ENCODE measurements at places on chromosomes 7 and 10. TPM values are rescaled to one million over a fixed set of nuclear protein-coding genes. Genes with fewer than 3 reads are reported as not detected.
A peak's percentile ranks its signal among the peaks of the same experiment; 100 is the strongest.

- DNase-seq, result no peak
Measured at GRCh38 chr7:91289633-91290254, 25.5 kb downstream of the FZD1 start.

DNA sequence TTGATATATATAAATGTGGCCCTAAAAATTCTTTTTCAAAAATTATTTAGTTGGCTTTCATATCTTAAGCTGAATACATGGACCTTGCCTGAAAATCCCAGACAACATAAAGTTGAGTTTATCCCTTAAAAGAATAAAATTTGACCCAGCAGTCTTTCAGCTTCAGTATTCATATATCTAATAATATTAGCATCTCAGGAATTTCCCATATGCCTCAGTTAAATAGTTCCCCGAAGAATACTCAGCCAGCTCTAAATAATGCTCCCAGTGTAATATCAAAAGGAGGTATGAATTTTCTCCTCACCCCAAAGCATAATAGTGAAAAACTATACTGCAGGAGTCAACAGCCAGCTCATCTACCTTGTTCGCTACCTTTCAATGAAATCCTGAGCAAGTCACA, 145.9 kb downstream of the CTNNA3 start:
- DNase-seq, result no peak

DNA sequence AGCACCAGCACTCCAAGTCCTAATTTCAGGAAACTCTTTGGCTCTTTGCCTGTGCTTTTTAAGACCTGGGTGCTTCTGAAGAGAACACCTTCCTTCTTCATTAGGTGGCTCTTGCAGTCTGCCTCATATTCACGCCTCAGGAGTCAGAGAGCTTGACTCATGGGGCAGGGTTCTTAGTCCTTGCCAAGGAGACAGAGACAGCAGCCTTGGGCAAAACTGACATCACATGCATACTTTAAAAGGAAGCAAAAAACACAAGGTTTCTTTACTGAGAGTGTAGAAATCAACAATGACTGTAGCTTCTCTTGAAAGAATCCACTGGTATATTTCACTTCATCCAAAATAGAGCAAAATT, 780.6 kb downstream of the INHBA start:
- no peak for DNase-seq

DNA sequence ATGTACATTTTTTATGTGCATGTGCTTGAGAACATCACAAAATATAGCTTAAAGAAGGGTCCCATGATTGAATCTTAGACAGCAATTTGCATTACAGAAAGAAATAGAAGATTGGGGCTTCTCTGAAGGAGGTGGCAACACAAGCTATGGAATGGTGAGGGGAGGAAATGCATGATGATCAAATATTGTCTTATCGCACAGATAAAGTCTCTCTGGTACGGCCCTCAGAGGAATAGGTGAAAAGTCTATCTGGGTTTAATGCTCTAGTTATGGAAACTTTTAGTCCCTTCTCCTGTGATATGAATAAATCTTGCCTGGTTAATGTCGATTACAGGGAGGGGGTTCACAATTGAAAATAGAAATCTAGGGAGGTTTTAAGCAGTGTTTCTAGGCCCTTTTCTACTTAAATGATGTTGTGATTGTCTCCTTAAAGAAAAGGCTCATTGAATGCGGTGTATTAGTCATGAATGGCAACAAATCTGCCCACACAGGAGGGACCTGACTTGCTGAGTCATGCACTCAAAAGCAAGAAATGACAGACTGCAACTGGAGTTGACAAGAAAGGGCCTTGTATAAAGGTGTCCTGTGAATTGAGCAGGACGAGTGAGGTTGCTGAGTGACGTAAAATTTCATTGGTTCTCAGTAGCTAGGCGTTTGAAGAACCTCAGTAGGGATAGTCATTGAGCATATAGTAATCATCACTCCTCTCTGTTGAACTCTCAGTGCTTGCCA, 133.4 kb upstream of the CSTF2T start:
- no peak for DNase-seq

GRCh38 chr10:80491251-80492102, 37.4 kb downstream of the TSPAN14 start:
- peak; percentile 87 for DNase-seq

DNA sequence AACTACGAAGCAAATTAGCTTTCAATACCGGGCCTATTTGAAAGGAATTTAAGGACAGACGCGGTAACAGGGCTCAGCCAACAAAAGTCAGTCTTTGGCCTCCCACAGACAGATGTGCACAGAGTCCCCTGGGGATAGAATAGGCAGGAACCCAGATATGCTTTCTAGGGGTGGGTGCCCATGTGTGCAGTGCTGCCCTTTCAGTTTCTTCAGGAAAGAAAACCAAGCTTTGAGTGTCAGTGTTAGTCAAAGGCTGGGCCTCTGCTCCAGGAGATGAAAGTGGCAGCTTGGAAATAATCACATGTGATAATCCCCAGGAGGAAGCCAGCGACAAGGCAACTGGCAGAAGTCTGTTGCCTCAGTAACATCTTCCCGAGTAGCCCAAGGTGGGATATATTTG, 43.8 kb upstream of the CSTF2T start:
- no peak for DNase-seq

GRCh38 chr10:79267499-79267898, 79.8 kb upstream of the PPIF start:
- no peak for DNase-seq

GRCh38 chr10:78210548-78210947, 176.9 kb downstream of the RPS24 start:
- no peak for DNase-seq

DNA sequence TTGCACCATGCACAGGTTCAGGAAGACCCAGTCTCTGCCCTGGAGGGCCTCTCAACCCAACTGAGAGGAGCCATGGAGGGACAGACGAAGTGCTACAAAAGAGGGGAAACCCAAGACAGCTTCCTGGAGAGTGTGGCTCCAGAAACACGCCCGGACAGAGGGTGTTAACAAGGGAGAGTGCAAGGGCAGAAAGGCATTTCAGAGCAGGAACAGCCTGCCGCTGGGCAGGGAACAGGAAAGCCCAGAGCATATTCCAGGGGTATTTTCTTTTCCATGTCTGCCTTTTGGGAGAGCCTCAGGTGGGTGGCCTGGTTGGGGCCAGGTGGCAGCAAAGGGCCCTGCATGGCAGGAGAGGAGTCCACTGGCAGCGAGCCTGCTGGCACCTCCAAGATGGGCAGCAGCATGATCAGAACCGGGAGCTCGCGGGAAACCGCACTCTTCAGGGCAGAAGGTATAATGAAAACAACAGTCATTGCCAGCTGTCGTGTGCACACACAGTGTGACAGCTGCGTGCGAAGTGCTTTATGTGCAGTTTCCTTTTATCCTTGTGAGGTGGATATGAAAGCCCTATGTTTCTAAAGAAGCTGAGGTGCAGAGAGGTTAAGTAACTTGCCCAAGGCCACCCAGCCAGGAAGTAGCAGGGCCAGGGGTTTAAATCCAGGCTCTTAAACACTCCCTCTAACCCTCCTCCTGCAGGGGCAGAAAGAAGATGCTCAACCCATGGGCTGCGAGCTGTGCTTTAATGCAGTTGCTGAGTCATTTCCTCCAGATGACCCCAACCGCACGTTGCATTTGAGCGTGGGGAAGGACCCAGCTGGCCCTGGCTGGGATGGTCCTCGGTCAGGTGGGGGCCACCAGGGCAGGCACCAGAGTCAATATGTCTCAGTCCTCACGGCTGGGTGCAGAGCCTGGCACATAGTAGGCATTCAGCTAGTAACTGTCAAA, 128.6 kb downstream of the OAT start:
- peak; percentile 87 for DNase-seq

DNA sequence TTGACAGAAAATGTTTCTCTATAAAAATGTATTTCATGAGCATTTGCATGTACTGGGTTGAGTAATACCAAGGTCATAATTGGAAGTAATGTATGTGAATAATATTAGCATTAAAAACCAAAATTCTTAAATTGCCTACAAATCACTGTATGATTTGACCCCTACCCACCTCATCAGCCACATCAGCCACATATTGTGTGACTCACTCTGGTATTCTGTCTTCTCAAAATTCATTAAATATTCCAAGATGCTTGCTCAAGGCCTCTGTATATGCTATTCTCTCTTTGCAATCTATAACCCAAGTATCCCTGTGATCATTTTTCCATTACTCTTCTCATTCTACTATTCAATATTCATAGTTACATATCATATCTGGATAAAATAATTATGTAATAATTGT, 21.4 kb downstream of the POT1 start:
- no peak for DNase-seq

CNNM1 gene
- 3.6 TPM for total RNA-seq

MKI67 gene
- total RNA-seq, result 2.7 TPM

VWC2 gene
- total RNA-seq, result 0.34 TPM

KLHDC10 gene
- total RNA-seq, result 27.4 TPM

SLC16A9 gene
- 0.25 TPM for total RNA-seq

LIPJ gene
- total RNA-seq, result not detected

DYNC1I1 gene
- 4.1 TPM for total RNA-seq

Measured in lower leg skin (tissue), 4 donors.